ENCODE measurements at places on chromosomes 3 and 15.

GRCh38 chr3:52528586-52529375 lies 4.9 kb downstream of the NT5DC2 start:
- DNase-seq = no peak

DNA sequence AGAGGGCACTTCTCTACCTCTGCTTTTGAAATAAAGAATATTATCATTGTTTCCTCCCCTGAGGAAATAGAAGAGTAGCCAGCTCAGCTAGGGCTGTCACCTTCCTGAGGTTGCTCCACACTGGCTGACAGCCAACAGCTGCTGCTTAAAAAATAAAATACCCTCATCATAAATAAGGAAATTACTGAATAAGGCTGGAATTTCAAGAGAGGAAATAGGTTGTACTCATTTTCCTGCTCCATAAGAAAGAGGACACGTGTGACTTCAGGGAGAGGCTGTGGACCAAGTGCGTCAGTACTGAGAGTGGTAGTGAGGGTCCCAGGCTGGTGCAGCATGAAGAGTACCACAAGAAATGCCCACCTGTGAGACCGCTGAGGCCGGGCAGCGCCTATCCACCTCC lies 8.1 kb upstream of the C2CD4B start:
- no peak for DNase-seq

- DNase-seq = no peak
These were observed 158.8 kb upstream of the GPR149 start for GRCh38 chr3:154588831-154589230.

DNA sequence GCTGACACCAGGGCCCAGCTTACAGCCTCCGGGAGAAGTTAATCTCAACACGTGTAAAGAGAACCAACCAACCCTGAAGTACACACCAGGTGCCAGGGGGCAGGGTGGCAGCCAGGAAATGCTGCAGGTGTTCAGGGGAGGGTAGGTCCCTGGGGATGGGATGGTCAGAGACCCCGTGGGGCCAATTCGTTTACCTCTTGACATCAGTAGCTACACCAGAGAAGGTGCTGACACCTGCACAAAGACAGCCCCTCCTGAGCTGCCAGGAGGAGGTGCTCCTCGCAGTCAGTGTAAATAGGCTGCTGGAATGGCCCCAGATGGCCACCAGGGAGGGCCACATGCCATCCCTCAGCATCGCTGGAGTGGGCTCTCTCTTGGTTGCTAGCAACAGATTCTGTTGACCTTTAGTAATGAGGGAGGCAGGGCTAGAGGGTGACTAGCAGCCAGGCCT lies 52.8 kb downstream of the CORO2B start:
- DNase-seq = no peak

DNA sequence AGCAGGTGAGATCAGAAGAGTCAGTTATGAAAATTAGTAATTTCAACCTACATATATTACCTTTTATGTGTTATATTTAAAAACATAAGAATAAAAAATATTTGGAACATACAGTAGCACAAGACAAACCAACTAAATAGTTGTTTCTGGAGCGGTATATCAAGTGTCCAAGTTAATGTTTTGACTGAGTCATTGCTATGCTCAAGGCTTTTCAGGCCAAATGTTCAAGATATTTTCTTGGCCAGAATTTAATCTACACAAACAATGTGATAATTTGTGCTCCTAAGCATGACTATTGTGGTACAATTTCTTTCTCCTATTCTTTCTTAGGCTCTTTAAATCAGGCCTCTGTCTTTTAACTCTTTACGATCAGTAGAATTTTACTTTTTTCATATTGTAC lies 412.4 kb downstream of the RAP2B start:
- DNase-seq = no peak

- no peak for DNase-seq
These were observed 254.8 kb downstream of the ZBTB20 start for GRCh38 chr3:114892131-114892879.

GRCh38 chr3:49030321-49030720 lies 1.1 kb upstream of the IMPDH2 start:
- no peak for DNase-seq

- no peak for DNase-seq
These were observed at the start of gene GP5 for GRCh38 chr3:194399166-194399565. TSS of gene GP5 (minus strand) at chr3:194399266. CDS start at chr3:194398282, 984 bp downstream.

Measured in natural killer cell (primary cell).